ENCODE measurements at places on chromosomes 3 and 15.

DNA sequence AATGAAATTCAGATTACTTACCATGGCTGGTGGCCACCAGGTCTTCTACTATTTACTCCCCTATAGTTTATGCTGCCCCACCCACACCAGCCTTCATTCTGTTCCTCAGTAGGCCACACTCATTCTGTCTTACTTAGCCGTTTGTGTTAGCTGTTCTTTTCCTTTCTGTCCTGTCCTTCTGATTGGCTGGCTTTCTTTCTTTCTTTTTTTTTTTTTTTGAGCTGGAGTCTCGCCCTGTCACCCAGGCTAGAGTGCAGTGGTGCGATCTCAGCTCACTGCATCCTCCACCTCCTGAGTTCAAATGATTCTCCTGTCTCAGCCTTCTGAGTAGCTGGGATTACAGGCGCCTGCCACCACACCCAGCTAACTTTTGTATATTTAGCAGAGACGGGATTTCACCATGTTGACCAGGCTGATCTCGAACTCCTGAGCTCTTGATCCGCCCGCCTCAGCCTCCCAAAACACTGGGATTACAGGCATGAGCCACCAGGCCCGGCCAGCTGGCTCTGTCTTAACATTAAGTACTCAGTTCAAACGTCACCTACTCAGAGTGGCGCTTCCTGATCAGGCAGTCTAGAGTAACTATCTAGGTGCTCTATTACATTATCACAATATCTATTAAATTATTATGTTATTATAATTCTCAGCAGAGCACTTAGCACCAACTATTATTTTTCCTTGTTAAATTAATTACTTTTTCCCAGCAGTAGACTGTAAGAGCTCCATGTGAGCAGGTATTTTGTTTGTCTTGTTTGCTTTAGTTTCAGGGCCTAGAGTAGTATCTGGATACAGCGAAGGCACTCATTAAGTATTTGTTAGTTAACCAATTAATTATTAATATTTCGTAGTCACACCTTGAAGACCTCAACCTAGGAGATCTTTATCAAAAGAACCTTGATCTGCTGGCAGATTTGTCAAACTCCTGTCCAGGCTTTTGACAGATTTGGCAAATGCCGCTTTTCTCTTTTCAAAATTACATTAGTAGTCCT lies 6.4 kb downstream of the CMSS1 start:
- DNase-seq, result no peak

- DNase-seq, result no peak
These were observed 712.6 kb upstream of the GBE1 start for GRCh38 chr3:82473864-82474541.

- no peak for DNase-seq
These were observed 24.3 kb upstream of the IL12A start for GRCh38 chr3:159964166-159964973.

DNA sequence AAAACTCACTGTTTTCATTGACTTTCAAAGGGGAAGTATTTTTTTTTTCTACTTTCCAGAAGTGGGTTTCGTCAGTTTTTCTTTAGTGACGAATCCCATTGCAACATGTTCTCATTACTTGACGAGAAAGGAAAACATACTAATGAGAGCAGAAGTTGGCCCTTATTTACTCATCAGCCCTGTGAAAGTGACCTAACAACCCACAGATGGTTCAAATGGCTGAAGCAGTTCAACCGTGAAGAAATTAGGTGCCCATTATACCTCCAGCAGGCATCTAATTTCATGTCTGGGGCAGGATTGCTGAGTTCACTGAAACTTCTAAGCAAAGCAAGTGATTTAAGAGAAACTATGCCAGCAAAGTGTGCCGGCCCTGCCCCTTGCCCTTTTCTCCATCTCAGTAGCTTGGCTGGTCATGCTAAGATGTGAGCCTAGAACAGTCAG lies 9.0 kb downstream of the AQP9 start:
- DNase-seq, result no peak

- no peak for DNase-seq
These were observed 75.2 kb downstream of the FMN1 start for GRCh38 chr15:33119273-33119672.

GRCh38 chr15:99616773-99617342 lies 51.1 kb downstream of the MEF2A start:
- DNase-seq, result no peak

- no peak for DNase-seq
These were observed 24.0 kb downstream of the TGFBR2 start for GRCh38 chr3:30630238-30631030.

GRCh38 chr3:160163229-160163878 lies 61.9 kb upstream of the C3orf80 start:
- DNase-seq, result no peak

DNA sequence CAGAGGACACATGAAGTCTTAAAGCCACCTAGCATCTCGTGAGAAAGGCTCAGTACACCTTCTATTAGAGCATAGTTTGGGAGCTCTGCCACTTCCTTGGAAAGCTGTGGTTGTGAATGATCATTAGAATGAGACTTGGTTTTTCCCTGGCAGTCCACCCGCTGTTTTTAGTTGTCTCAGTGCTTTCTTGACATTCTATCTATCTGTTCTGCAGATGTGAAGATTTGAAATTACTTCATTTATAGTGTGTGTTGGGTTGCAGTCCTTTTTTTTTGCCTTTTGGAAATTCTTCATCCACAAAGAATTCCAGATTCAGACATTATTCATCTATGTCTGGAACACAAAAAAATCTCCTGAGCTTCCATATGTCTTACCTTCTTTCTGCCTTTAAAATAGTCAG lies 23.7 kb downstream of the PPP2R3A start:
- DNase-seq, result no peak

DNA sequence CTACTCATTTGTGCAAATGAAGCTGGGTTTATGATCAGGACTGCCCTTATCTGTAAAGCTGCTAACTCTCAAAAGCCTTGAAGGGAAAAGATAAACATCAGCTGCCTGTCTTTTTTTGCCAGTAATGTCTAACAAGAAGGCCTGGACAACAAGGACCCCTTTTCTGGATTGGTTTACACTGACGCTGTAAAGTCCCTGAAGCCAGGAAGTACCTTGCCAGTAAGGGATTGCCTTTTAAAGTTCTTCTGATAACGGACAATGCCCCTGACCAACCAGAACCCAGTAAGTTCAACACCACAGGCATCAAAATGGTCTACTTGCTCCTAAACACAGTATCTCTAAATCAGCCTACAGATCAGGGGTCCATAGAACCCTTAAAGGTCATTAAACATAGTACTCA lies 178.0 kb downstream of the PCCB start:
- DNase-seq, result no peak

- DNase-seq, result no peak
These were observed 47.2 kb downstream of the THBS1 start for GRCh38 chr15:39628144-39628508.

GRCh38 chr3:71033681-71034220 lies 549.8 kb downstream of the FOXP1 start:
- no peak for DNase-seq

DNA sequence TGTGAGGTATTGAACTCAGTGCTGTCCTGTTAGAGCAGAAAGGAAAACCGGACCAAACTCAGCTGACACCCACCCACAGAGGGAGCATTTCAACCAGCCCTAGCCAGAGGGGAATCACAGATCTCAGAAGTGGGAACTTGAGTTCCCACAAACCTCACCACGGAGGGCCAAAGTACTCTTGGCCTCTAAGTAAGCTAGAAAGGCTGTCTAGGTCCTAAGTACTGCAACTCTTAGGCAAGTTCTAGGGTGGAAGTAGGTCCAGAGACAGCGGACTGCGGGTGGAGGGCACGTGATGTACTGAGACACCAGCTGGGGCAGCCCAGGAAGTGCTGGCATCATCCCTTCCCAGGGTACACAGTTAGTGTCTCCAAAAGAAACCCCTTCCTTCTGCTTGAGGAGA lies 34.1 kb downstream of the EOMES start:
- no peak for DNase-seq

DNA sequence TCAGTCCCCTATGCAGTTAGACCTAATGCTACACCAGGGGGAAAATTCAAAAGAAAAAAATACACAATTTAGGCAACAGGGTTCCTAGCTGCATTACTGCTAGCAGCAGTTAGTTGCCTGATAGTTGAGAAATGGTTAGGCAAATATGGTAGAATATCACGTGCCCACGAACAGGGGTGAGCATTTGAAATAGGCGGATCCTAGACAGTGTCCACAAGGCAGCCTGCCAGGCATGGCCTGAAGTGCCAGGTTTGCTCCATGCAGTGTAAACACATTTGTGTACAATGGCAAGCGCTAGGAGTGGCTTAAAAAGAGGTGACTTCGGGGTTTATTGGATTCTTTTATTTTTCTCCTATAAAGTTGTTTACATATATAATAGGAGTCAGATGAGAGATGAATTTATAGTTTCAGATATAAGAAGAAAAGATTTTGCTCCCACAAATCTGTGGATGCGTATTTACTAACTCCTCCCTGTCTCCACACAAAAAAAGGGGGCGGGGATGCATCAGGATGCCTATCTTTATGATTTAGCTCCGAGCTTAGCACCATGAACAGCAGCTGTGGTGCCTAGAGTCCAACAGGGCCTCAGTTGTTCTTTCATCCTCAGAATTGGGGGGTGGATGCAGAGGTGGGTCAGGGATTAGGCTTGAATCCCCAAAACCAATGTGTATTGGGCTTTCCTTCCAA lies 3.9 kb upstream of the TGM4 start:
- no peak for DNase-seq

DNA sequence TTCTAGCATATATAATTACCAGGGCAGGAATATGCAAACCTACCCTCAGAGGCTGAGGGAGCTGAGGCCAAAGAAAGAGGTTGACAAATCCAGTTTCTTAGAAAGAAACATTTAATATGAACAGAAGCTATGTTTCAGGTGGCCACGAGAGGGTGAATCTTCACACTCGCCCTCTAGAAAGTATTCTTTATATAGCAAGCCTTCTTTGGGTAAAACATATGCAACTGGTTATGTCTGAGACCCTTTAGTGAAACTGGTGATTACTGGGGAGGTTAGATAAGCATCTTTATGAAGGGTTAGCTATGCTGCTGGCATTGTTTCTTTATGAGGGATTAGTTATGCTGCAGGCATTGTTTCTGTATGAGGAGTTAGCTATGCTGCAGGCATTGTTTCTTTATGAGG lies 50.7 kb upstream of the GOLGA6L2 start:
- DNase-seq, result no peak

DNA sequence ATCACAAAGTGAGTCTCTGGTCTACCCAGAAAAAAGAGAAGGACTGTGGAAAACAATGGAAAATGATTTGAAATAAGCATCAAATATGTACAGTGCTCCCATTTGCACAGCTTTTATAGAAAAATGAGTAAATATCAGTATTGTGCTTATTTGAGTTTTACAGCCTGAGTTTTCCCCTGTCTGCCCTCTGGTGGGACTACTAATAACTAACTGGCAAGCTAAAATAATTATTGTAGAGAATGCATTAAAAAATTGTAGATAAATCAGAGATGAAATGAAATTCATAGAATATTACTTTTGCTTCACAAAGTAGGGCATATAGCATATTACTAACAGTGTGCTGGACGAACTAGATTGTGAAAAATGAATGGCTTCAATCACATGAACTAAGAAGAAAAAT lies 287.1 kb downstream of the NAALADL2 start:
- DNase-seq, result no peak

GRCh38 chr15:77266708-77267386 lies 153.1 kb downstream of the PEAK1 start:
- no peak for DNase-seq

DNA sequence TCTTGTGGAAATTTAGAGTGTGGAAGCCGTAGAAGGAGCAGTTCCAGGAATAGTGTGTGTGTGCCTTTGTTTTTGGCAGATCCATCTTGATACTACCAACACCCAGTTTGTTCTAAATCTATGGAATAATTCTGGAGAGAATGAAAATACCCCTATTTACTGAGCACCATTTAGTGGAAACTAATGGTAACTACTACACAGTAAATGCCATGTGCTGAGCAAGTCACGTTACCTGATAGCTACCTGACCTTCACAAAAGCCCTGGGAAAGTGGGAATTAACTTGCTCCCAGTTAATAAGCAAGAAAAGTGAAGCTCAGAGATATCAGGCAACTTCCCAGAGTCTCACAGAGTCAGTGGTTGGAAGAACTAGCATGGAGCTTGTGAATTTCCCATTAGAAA lies 137.7 kb downstream of the ARPP21 start:
- no peak for DNase-seq

- no peak for DNase-seq
These were observed 36.8 kb downstream of the ATP1B3 start for GRCh38 chr3:141913150-141913811.

- DNase-seq, result no peak
These were observed 687 bp downstream of the ALDH1A3 start for GRCh38 chr15:100880139-100880896.

GRCh38 chr15:94127006-94127405 lies 104.4 kb upstream of the MCTP2 start:
- DNase-seq, result no peak

DNA sequence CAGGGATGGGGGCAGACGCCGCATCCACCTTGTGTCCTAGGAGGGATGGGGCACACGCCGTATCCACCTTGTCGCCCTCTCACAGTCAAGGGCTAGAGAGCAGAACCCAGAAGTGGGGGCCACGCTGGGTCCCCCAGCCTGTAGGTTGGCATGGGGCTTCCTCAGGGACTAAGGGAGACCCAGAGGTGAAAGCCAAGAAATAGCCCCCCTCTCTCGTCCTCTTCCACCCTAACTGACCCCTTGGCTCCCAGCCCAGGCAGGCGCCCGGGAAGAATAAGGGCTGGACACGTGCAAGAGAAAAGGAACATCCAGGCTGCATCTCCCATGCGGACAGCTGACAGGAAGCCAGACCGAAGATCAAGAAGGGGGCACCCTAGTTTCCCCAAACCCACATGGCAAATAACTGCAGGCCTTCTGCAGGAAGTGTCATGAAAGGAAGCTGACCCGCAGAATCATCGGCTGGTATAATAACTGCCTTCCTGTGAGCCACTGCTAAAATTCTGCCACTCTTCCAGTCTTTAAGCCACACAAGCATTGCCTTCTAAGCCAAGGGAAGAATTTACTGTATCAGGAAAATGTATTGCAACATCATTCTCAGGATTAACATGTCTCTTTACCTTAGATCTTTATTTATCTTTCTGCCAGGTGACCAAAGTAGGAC lies 38.5 kb upstream of the TFRC start:
- DNase-seq, result no peak

GRCh38 chr15:71116942-71117341 lies 1.7 kb downstream of the THSD4 start:
- no peak for DNase-seq

All from substantia nigra (tissue), 51 donors.